ENCODE measurements at places on chromosomes 1 and 21. TPM values are rescaled to one million over a fixed set of nuclear protein-coding genes. Genes with fewer than 3 reads are reported as not detected.
A peak's percentile ranks its signal among the peaks of the same experiment; 100 is the strongest.

GRCh38 chr1:36572906-36573305 is 90.2 kb upstream of the CSF3R start:
- ATAC-seq = no peak

DNA sequence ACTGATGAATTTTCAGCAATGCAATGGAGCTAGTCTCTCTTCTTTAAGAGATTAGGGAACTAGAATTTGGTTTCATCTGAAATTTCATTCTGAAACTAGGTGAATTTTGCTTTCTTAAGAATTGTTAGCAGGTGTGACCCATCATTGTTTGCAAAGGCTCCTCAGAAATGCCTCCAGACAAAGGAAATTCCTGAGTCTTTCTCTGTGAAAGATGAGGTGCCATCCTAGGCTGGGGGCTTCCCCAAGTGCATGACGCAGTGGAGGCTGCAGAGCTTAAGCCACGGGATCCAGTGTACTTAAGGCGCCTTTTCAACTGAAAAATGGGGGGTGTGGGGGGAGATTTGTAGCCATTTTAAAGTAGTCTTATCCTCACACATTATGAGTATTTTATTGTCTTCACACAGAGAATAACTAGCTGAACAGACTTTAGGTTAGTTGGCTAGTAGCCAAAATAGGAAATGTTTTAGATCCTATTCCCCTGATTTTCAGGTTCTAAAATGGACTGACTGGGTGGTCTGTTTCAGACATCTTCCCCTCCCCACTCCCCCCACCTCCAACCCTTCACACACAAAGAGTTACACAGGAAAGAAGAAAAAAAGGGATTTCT is 202.0 kb downstream of the NFIA start:
- ATAC-seq = no peak

- ATAC-seq = no peak
Measured at GRCh38 chr1:227317011-227317451, 1.3 kb downstream of the CDC42BPA start.

The UCK2 gene
- 28.9 TPM for total RNA-seq

DNA sequence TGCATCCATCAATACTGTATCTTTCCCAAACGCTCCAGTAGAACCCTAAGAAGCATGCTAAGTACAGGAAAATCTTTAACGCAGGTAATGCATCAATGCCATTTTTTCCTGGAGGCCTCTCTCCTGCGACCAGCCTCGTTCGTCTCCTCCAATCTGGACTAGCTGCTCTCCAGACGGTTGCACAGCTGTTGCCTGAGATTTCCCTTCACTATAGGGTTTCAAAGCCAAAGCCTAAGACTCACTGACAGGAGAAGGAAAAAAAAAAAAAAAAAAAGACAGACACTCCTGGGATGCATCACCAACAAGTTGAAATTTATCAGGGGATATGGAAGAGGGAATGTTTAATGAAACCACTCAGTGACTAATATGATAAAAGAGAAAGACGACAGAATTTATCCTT is 93.0 kb downstream of the APP start:
- ATAC-seq = peak; percentile 60

- ATAC-seq = no peak
Measured at GRCh38 chr1:154497026-154497806, 4.8 kb upstream of the TDRD10 start.

Data from gastroesophageal sphincter (tissue), 4 donors.